Regular cardiac myocyte (primary cell): ENCODE measurements at places on chromosomes 11 and 22. TPM values are rescaled to one million over a fixed set of nuclear protein-coding genes. Genes with fewer than 3 reads are reported as not detected.

CASP1 gene
- 7.1 and 14.7 TPM in 2 replicates for total RNA-seq

C2CD3 gene
- 11.8 and 14.4 TPM in 2 replicates for total RNA-seq

C11orf16 gene
- not detected in 2 replicates for total RNA-seq

OR51L1 gene
- total RNA-seq: not detected in 2 replicates

TH gene
- total RNA-seq: not detected in 2 replicates

E2F8 gene
- under 0.01 and 0.77 TPM in 2 replicates for total RNA-seq

TSKU gene
- total RNA-seq: 10.5 and 15.2 TPM in 2 replicates
